Kidney (tissue), 22 donors: ENCODE measurements at places on chromosomes 7 and 10.
A peak's percentile ranks its signal among the peaks of the same experiment; 100 is the strongest.

- H3K4me3 ChIP-seq: no peak overlapping the region
- H3K4me1 ChIP-seq: no peaks in the 10 kb centered on the region
- H3K27me3 ChIP-seq: no peaks in the 10 kb centered on the region
- H3K36me3 ChIP-seq: no peaks in the 10 kb centered on the region
- no peak for DNase-seq
These were observed 268.5 kb upstream of the AKR1E2 start for GRCh38 chr10:4557469-4557868.

DNA sequence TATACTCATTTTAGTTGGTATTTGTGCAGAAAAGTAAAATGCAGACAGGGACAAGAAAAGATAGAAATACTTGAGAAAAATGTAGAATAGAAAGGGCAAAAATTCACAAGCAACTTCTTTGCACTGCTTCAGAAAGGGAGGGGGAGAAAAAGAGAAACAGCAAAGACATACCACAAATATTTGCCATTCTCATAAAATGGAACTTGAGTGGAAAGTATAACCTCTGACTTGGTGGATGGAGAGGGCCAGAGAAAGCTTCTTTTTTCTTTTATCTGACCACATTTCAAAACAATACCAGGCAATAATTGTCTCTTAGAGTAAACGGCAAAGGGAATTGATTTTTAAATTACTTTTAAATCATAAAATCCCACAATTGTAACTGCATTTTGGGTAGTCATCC is 35.8 kb upstream of the TRUB1 start:
- no peak overlapping the region for H3K4me3 ChIP-seq
- DNase-seq: no peak
- H3K27ac ChIP-seq: no peak overlapping the region
- no peaks in the 10 kb centered on the region for H3K4me1 ChIP-seq
- no peaks in the 10 kb centered on the region for H3K36me3 ChIP-seq

GRCh38 chr7:132001146-132001545 is 444.7 kb upstream of the PODXL start:
- H3K4me1 ChIP-seq: no peaks in the 10 kb centered on the region
- H3K27me3 ChIP-seq: no peaks in the 10 kb centered on the region
- DNase-seq: no peak
- no peak overlapping the region for H3K27ac ChIP-seq
- H3K4me3 ChIP-seq: no peak overlapping the region

- H3K27me3 ChIP-seq: no peaks in the 10 kb centered on the region
- H3K36me3 ChIP-seq: no peaks in the 10 kb centered on the region
- no peak overlapping the region for H3K4me3 ChIP-seq
- H3K4me1 ChIP-seq: no peaks in the 10 kb centered on the region
- no peak for DNase-seq
These were observed 8.8 kb upstream of the CNPY1 start for GRCh38 chr7:155555116-155555695.

DNA sequence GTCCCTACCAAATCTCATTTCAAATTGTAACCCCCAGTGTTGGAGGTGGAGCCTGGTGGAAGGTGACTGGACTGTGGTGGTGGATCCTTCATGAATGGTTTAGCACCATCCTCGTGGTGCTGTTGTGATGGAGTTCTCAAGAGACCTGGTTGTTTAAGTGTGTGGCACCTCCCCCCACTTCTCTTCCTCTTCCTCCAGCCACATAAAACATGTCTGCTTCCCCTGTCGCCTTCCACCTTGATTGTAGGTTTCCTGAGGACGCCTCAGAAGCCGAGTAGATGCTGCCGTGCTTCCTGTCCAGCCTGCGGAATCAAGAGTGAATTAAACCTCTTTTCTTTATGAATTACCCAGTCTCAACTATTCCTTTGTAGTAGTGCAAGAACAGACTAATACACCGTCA is 21.0 kb downstream of the GRB10 start:
- DNase-seq: no peak
- H3K27me3 ChIP-seq: no peaks in the 10 kb centered on the region
- H3K27ac ChIP-seq: no peak overlapping the region
- H3K4me1 ChIP-seq: peaks cover 2% of the 10 kb centered on the region
- H3K4me3 ChIP-seq: no peak overlapping the region

- no peak overlapping the region for H3K4me3 ChIP-seq
- peaks cover 3% of the 10 kb centered on the region for H3K4me1 ChIP-seq
- H3K27me3 ChIP-seq: no peaks in the 10 kb centered on the region
- H3K36me3 ChIP-seq: no peaks in the 10 kb centered on the region
These were observed 54.5 kb downstream of the GBF1 start for GRCh38 chr10:102299873-102300272.

GRCh38 chr7:148515728-148516695 is 74.6 kb upstream of the C7orf33 start:
- no peak for DNase-seq
- no peaks in the 10 kb centered on the region for H3K4me1 ChIP-seq
- no peaks in the 10 kb centered on the region for H3K27me3 ChIP-seq
- H3K36me3 ChIP-seq: no peaks in the 10 kb centered on the region
- no peak overlapping the region for H3K27ac ChIP-seq

DNA sequence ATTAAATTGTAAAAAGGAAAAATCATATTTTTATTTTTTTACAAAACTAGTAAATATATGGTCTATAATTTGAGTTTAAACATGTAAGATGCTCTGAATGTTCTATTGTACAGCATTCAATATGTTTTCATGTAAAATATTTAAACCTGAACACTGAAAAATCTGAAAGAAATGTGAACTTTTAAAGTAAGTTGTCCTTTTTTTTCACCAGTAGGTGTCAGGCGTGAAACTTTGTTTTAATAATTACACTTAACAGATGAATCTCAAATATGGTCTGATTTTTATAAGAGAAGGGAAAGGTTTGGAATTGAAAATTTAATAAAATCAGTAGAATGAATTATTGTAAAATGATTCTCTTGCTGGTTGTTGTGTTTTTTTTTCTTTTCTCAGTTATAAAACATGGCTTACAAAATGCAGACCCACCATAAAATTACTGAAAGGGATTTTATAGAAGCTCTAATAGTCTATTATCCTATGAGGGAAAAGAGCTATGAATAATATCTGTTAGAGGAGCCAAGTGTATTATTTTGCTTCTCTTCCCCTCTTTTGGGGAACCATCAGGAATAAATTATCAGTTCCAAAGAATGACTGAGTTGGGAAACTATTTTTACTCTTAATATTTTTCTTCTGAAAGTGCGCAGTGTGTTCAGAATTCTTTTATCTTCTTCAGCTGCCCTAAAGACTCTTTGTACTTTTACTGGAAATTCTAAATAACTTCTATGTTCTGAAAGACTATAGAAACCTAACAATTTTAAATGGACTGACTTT is 217.7 kb upstream of the FZD1 start:
- H3K27ac ChIP-seq: no peak overlapping the region
- peaks cover 3% of the 10 kb centered on the region for H3K4me1 ChIP-seq
- no peaks in the 10 kb centered on the region for H3K36me3 ChIP-seq
- DNase-seq: peak; percentile 47
- H3K4me3 ChIP-seq: no peak overlapping the region

GRCh38 chr10:49361178-49361554 is 34.7 kb downstream of the DRGX start:
- no peaks in the 10 kb centered on the region for H3K36me3 ChIP-seq
- no peak overlapping the region for H3K4me3 ChIP-seq
- H3K27me3 ChIP-seq: no peaks in the 10 kb centered on the region
- no peaks in the 10 kb centered on the region for H3K4me1 ChIP-seq
- no peak for DNase-seq
- no peak overlapping the region for H3K27ac ChIP-seq
